A549 treated with GW870086 at 1 μM for 4 hours (cell line): ENCODE measurements at places on chromosomes 4 and X. TPM values are rescaled to one million over a fixed set of nuclear protein-coding genes. Genes with fewer than 3 reads are reported as not detected.

IL2RG gene
- total RNA-seq, result 0.15 to 0.49 TPM (median 0.23 TPM) in 5 replicates

AKAP14 gene
- not detected in 5 replicates for total RNA-seq

DCAF12L2 gene
- total RNA-seq, result 0.05 to 0.14 TPM (median 0.09 TPM) in 4 of 5 replicates, not detected in the other

SYP gene
- total RNA-seq, result 2.7 to 3.5 TPM (median 3.0 TPM) in 5 replicates

ASB5 gene
- total RNA-seq, result 0.08 to 0.18 TPM in 2 of 5 replicates, not detected in the others

FAM47A gene
- total RNA-seq, result not detected in 5 replicates

RTL9 gene
- 0.06 to 0.13 TPM (median 0.09 TPM) in 5 replicates for total RNA-seq

MGAT4D gene
- total RNA-seq, result not detected in 5 replicates

DDX53 gene
- not detected in 5 replicates for total RNA-seq

XAGE1A gene
- 13.4 to 38.8 TPM (median 19.6 TPM) in 3 of 5 replicates, not detected in the others for total RNA-seq

GLRB gene
- 0.66 to 0.85 TPM (median 0.74 TPM) in 5 replicates for total RNA-seq

GAGE12F gene
- not detected in 5 replicates for total RNA-seq

TMEM150C gene
- total RNA-seq, result 0.87 to 1.3 TPM (median 1.2 TPM) in 5 replicates

FGFR3 gene
- total RNA-seq, result 1.2 to 3.1 TPM (median 2.8 TPM) in 5 replicates

XPNPEP2 gene
- total RNA-seq, result not detected in 5 replicates

CITED1 gene
- total RNA-seq, result 0.90 to 2.6 TPM (median 1.5 TPM) in 5 replicates

TEX13D gene
- total RNA-seq, result not detected in 5 replicates

C4orf50 gene
- not detected in 5 replicates for total RNA-seq

PFKFB1 gene
- 0.16 TPM in 1 of 5 replicates, not detected in the others for total RNA-seq
